ENCODE measurements at places on chromosomes 7 and 10.
A peak's percentile ranks its signal among the peaks of the same experiment; 100 is the strongest.

GRCh38 chr7:66356277-66356721 lies 151.2 kb downstream of the TPST1 start:
- no peak for DNase-seq

- DNase-seq = peak; percentile 46
Measured at GRCh38 chr7:12257582-12257981, 46.5 kb downstream of the TMEM106B start.

DNA sequence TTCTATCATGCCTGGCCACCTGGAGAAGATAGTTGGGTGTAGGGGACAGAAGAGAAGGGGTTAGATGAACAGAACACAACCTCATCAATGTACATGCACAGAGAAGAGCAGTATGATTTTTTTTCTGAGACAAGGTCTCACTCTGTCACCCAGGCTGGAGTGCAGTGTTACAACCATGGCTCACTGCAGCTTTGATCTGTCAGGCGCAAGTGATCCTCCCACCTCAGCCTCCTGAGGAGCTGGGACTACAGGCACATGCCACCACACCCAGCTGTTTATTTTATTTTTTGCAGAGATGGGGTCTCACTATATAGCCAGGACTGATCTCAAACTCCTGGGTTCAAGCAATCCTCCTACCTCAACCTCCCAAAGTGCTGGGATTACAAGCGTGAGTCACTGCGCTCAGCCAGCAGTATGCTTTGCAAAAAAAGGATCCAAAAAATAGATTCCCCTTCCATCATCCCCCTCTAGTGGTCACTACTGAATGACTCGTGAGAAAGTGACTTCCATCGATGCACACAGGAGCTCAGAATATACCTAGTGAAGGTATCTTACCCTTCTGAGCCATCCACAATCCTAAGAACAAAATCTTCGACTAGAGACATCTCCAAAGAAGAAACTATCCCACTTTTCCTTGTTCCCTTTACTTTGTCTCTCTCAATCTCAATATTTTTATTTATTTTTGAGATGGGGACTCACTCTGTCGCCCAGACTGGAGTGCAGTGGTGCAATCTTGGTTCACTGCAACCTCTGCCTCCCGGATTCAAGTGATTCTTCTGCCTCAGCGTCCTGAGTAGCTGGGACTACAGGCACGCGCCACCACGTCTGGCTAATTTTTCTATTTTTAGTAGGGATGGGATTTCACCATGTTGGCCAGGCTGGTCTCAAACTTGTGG lies 21.0 kb downstream of the ZCWPW1 start:
- DNase-seq = peak; percentile 34

GRCh38 chr7:22403344-22403743 lies 46.4 kb upstream of the RAPGEF5 start:
- no peak for DNase-seq

DNA sequence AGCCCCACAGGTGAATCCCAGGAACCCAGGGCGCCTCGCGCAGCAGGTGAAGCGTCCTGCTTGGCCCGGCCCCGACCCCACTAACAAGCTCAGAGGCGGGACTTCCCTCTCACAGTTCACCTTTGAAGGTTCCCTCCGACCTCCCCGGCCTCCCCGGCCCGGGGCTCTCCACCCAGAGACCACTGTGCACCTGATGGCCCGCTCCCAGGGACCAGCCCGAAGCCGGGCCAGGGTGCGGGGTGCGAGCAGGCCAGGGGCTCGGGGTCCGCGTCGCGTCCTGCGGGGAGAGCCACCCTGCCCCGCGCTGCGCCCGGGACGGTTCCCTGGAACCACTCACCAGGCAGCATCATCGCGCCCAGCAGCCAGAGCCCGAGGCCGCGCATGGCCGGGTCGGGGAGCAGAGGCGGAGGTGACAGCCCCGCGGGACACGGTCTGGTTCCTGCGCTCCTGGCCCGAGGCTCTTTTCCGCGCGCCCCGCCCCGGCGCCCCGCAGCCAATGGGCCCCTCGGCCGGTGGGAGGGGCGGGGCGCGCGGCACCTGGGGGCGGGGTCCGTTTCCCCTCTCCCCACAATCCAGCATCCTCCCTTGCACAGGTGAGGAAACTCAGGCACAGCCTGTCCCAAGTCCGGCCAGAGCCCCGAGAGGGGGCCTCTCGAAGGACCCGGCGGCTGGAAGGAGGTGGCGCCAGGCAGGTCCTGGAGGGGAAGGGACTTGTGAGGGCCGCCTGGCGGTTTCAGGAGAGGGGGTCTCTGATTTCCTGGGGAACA lies at the start of gene ADAM8:
TSS of gene ADAM8 (minus strand) at position 434 of the 767 bp plus-strand sequence. CDS start at position 383, 51 bp downstream.
- DNase-seq = no peak

GRCh38 chr10:79063071-79063491 lies 5.7 kb upstream of the ZMIZ1 start:
- DNase-seq = no peak

GRCh38 chr10:111072232-111072631 lies 4.6 kb upstream of the ADRA2A start:
- DNase-seq = no peak

- peak; percentile 89 for DNase-seq
Measured at GRCh38 chr7:111198255-111198654, 107.3 kb downstream of the LRRN3 start.

GRCh38 chr7:101717628-101718357 lies 88.7 kb upstream of the MYL10 start:
- DNase-seq = peak; percentile 68

DNA sequence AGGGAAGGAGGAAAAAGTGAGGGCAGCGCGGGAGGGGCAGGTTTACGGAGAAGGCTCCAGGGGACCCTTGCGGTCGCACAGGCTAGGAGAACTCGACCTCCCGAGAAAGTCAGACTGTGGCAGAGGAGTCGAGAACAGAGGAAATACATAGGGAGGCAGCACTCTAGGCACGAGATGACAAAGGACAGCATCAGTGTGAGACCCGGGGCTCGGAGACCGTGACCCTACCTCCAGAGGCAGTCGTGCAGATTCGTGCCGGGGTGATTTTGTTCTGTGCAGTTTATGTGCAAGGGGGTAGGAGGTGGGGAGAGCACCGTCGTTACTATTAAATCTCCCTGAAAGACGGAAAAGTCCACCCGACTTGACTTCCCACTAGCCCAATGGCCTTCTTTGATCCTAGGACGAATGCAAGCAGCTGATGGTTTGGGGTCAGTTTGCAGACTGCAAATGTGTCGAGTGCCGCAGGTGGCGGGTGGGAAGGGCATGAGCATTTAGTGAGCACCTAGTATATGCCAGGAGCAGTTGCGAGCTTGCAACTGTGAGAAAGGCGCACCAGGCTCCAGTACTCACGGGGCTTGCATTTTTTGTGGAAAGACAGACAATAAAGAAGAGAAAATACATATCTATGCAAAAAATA lies 674 bp upstream of the OSBPL3 start:
- no peak for DNase-seq

- no peak for DNase-seq
Measured at GRCh38 chr10:127347202-127347959, 151.0 kb upstream of the INSYN2A start.

Data from HS-5 (cell line).